ENCODE measurements at places on chromosomes 6 and 20.

DNA sequence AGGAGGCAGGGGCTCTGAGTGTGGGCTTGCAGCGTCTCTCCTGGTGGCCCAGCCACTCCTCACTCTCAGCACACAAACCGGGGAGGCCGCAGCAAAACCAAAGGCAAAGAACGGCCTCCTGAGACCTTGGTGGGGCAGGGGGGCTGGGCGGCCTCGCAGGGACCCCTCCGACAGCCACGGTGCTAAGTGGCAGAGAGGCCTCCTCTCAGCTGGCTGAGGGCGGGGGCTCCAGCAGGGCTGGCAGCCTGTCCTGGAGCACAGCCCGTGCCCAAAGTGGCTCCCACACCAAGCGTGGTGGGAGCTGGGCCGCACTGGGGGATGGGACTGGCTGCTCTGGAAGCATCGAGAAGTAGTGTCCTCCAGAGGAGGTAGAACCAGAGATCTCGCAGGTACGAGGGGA, 334.4 kb downstream of the QKI start:
- DNase-seq, result no peak

DNA sequence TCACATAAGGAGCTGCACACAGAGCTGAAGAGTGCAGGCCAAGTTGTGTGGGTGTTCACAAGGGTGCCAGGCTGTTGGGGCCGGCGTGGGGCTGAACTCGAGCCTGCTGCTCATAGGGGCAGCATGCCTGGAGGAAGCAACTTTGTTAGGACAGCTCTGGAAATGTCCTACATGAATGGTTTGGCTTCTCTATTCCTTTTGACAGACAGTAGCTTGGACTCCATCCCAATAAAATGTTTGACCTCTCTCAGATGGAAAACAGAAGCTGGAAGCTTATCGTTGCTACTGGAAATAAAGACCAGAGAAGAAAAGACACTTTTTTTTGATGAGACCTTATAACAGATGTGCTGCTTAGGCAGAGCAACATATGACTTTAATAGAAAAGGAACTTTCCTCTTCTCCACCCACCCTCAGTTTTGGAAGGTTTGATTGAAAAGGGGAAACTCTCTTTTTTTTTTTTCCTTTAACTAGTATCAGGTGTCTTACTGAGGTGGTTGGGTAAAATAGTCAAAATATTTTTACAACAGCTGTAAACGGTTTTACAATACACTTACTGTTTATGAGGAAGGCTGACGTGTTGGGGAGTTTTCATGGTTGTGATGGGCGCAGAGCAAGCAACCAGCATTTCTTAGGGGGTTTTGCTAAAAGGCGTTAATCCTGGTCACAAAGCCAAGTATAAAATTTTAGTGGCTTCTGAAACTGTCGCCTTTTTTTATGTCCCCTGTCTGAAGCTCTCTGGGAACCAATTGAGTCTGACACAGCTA, 80.7 kb upstream of the EEF1E1 start:
- DNase-seq, result no peak

DNA sequence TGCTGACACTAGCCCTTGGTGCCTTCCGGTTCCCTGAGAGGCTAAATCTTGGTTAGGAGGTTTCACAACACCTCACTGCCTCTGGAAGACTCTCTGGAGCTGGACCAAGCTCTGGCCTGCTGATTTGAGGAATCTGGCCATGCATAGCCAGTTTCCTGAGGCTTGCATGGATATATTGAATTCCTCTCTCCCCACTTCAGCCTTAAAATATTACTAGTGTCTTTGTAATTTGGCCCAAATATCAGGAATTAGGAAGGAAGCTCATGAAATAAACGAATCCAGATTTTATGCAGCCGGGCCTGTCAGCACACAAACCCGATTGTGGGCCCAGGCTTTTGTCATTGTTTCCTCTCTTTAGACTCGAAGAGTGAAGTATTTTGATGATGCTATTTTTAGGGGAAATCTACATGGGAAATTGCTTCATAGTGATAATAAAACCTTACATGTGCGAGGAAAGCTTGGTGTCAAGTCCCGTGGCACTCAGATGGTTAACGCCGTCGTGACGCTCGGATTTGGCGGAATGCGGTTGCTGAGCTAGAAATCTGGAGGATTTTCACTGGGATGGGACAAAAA, 144.4 kb downstream of the PHACTR3 start:
- DNase-seq, result no peak

GRCh38 chr20:34544109-34544796, 14.3 kb upstream of the MAP1LC3A start:
- no peak for DNase-seq

DNA sequence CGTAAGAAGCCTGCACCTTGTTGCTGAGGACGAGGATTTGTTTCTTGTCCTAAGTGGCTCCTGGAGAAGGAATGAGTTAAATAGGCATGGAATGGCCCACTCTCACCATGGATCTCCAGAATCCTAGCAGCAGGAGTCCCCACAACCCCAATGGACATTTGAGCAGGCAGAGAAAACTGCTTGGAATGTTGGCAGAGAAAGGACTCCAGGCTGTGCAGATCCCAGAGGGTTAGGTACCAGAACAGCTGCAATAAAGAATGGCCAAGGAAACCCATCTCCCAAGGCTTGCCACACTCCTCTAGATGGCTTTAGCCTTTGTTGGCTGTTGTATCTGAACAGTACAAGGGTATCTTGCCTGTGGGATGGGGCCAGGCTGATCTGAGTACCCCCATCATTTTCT, 1415.7 kb upstream of the ADGRB3 start:
- no peak for DNase-seq

- no peak for DNase-seq
Observed at GRCh38 chr6:113664909-113665308, 192.2 kb upstream of the MARCKS start.

DNA sequence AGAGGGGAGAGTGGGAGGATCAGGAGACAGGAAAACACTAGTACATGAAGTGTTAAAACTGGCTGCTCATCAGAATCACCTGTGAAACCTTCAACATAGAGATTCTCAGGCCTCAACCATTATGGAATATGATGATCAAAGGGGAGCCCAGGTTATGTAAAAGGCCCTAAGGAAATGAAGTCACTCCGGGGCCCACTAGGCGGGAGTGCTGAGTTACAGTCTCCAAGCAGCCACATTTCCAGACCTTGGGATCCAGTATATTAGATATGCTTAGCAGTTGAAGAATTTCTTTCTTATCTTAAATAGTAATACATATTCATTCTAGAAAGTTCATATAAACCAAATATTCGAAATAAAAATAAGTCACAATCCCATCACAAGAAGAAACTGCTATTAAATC, 476.3 kb downstream of the PRKN start:
- no peak for DNase-seq

DNA sequence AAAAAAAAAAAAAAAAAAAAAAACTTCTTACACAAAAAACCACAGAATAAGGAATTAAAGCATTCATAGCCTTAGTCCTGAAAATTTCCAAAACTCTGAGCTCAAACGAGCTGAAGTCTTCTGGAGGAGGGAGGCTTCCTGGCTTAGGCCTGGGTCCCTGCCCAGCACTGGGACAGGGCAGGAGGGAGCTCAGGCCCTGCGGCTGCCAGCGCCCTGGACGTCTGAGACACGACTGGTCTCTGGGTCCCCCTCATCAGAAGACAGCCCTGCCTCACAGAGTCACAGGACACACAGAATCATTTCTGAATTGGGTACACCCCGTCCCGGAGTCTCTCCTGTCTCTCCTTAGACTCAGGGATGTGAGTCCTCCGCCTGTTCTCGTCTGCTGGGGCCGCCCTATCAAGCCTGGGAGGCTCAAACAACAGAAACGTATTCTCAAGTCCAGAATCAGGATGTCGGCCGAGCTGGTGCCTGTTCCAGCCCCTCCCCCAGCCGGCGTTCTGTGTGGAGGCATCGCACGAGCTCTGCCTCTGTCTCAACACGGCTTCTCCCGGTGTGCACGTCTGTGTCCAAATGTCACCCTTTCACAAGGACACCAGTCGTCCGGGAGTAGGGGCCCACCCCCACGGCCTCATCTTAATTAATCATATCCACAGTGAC, 39.4 kb downstream of the ZBTB46 start:
- DNase-seq, result no peak

DNA sequence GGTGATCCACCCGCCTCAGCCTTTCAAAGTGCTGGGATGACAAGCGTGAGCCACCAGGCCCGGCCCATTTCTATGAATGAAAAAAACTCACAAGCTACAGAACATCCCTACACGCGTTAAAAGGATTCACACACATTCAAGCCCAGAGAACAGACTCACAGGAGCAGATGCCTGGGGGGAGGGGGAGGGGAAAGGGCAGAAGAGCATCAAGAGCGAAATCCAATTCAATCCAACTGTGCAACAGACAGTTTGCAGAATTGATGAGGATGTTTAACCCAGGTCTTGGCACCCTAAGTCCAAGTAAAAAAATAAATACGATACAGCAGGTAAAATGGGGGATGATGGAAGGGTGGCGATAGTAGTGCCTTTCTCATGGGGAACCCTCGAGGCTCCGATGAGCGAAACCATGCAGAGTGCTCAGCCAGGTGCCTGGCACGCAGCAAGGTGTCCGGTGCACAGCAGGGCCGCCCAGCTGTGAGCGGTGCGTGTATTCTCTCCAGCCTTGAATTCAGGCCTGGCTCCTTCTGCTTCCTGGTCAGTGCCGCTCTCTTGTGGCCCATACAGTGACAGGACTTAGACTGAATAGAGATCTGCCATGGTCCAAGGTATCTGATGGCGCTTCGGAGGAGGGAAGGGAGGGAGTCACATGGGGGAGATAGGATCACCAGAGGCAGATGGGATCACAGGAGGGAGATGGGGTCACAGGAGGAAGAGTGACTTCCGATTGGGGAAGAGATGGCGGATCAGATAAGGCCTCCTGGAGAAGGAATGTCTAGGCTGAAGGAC, 35.4 kb upstream of the ANGPT4 start:
- no peak for DNase-seq

- DNase-seq, result no peak
Observed at GRCh38 chr20:4370851-4371250, 350.9 kb upstream of the PRND start.

- no peak for DNase-seq
Observed at GRCh38 chr6:15912505-15913400, 216.1 kb upstream of the MYLIP start.

- DNase-seq, result no peak
Observed at GRCh38 chr6:166382500-166382932, 224 bp downstream of the MPC1 start.

- no peak for DNase-seq
Observed at GRCh38 chr6:38350942-38351341, 288.8 kb downstream of the BTBD9 start.

GRCh38 chr6:33198853-33199436, 1.5 kb downstream of the RXRB start:
- no peak for DNase-seq

GRCh38 chr20:58028123-58028522, 200.3 kb downstream of the ANKRD60 start:
- peak; percentile 23 for DNase-seq

DNA sequence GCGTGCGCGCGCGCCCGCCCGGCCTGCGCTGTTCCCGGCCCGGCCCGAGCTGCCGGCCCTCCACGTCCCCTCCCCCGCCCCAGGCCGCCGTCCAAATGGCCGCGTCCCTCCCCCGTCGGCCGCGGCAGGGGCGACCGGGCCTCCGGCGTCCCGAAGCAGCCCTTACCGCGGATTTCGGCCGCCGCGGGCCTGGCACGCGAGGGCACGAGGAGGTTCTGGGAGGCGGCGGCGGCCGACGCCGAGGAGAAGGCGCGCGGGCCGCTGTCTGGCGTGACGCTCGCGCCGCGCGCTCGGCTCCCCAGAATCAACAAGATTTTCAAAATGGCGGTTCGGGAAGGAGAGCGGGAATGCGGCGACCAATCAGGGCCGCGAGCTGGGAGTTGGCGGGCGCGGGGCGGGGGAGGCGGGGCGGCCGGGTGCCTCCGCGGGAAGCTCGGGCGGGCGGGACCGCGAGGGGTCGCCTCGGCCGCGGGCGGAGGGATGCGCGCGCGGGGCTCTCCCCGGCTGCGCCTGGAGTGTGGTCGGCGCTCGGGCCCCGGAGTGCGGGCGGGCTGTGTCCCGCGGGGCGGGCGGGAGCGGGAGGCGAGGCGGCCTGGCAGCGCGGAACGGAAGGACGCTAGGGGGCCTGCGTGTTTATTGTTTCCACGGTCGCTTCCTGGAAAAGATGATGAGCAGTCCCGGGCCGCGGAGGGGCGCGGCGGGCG, at the start of gene DEK:
TSS of gene DEK (minus strand) at position 312 of the 704 bp plus-strand sequence. CDS start 543 bp downstream, outside the sequence.
- DNase-seq, result peak; percentile 96

DNA sequence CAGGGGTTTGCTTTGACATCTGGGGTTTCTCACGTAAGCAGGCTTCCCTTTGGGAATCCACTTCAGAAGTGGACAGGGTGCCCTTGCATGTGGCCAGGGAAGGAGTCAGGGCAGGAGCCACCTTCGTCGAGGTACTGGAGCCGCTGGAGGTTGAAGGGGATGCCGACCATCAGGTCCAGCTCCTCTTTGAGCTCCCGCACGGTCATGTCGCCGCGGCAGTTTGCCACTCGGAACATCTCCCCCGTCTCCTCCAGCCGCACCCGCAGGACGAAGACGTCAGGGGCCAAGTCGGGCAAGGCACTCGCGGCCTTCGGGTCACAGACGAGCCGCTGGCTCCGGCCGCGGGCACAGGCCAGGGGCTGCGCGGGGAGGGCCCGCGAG, 360 bp downstream of the ANKRD60 start:
- peak; percentile 54 for DNase-seq

DNA sequence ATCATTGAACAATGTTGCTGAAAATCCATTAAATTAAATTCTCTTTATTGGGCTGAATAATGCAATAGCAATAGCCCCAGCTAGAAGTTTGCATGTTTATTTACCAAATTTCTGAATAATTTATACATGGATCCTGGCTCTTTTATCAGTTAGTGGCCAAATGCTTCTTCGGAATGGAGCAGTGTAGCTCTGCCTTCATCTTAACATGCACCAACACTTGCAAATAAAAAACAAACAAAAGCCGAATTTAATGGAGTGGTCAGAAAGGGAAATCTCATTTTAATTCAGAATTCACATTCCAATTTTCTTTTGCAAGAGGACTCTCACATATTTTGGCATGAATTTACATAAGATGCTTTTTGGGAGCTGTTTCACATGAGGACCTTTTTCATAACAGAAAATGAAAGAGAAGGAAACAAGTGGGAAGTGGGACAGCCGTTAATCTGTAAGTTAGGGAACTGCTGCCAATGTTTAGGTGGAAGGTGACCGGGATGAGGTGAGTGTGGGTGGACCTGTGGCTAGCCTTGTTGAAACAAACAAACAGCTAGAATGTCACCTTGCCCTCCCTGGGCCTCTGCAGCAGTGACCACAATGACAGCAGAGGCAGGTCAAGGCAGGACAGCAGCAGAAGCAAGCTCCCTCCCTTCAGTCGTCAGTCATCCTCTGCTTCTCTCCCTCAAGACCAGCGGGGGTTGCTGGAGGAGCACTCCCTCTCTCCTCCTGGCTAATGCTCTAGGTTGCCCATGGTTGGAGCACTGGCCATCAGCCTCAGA, 73.2 kb downstream of the INSM1 start:
- DNase-seq, result no peak

- DNase-seq, result no peak
Observed at GRCh38 chr6:25874118-25874517, at the start of gene SLC17A3. SLC17A3 (minus strand) TSS chr6:25874243; CDS start chr6:25868387, 5,856 bp downstream.

All from left forelimb (tissue), 1 donor.